ENCODE measurements at places on chromosomes 11 and 22.

DNA sequence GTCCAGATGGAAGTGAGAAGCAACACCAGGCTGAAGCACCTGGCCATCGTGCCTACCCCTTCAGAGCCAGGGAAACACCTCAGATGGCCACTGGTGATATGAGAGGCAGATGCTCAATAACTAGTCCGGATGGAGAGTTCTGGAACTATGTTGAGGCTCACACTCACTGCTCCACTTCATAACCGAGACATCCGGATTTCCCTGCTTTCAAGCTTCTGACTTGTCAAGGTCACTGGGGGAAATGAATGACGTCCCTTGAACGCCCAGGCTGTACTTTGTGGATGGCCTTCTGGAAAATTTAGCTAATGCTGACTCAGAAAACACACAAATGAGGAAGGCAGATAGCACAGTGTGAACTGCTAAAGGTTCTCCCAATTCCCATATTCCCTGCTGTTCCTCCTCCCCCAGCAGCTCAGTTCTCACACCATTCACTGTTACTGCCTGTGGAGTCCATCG lies at the start of gene LYVE1:
Gene LYVE1 (minus strand): TSS at position 180 of the 456 bp plus-strand sequence. CDS start 133 bp downstream, at position 47.
- no peak for DNase-seq

DNA sequence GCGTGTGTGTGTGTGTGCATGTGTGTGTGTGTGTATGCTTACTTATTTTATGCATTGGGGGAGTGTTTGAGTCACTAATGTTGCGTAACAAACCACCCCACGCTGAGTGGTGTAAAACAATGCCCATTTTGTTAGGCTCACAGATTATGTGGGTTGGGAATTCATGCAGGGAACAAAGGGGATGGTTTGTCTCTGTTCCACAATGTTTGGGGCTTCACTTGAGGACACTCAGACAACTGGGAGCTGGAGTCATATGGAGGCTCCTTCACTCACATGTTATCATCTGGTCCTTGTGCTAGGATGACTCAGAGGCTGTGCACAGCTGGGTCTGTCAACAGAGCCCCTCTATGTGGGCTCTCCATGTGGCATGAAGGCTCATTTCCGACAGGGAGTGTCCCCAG lies 51.3 kb upstream of the LARGE1 start:
- DNase-seq = no peak

DNA sequence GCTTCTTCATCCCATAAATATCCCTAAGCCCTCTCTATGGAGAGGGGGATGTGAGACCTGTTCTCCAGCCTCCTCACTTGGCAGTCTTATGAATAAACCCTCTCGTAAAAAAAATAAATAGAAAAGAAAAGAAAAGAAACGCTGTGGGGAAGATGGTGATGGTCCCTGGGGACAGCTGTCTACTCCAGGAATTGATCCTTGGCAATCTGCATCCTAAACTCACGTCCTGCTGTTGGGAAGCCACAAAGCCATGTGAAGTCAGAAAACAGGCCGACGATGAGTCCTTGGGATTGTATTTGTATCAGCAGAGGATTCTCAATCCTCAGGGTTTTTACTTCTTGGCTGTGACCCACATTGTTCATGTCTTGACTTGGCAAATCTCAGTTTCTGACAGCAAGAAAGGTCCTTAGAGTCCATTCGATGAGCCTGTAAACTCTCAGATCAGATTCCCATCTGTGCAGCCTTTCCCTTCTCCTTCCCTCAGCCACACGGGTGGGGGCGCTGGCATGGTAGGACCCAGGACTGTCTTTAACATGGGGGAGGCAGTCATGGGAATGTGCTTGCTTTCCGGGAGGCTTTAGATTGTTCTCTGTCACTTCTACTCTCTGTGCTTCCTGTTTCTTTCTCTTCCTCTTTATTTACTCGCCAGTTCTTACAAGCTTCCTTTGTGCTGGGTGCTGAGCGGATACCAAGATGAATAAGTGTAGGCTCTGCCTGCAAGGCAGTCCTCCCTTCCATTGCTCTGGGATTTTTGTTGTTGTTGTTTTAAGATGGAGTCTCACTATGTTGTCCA lies 24.9 kb downstream of the TCP11L1 start:
- no peak for DNase-seq

DNA sequence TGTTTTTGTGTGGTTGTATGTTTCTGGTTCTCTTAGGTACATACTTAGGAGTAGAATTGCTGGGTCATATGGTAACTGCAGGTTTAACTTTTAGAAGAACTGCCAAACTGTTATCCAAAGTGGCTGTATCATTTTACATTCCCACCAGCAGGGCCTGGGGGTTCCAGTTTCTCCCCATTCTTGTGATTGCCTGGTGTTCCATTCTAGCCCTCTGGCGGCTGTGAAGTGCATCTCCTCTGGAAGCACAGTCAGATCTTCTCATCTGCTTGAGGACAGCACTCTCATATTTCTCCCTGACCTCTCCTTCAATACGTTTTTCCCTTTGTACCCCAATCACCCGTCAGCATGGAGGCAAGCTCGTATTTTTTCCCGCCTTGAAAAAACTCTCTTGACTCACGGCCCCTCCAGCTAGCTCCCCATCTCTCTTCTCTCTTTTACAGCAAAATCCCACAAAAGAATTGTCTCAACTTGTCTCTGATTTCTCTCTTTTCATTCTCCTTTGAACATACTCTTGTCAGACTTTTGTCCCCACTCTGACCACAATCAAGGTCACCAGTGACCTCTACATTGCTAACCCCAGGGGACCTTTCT lies 56.8 kb upstream of the THY1 start:
- no peak for DNase-seq

DNA sequence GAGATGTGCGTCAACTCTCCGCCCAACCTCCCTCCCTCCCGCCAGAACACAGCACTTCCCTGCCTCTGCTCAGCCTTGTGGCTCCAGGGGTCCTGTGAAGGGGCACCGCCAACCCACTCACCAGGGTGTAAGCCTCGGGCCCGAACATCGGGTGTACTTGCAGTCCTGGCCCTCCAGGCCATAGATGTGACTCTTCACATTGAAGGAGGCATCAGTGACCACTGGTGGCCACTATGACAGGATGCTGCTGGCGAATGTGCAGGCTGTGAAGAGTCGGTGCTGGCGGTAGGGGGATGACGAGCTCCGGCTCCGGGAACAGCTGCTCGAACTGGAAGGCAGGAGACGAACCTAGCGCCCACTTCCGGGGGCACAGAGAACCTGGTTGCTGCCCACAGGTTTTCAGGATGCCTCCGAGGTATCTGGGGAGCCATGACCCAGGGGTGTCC lies 97.4 kb downstream of the MED15 start:
- no peak for DNase-seq

GRCh38 chr11:18243783-18244362 lies 4.6 kb downstream of the SAA2 start:
- peak; percentile 79 for DNase-seq

Data from NCI-H526 (cell line).